ELF-1 (cell line): ENCODE measurements at places on chromosomes 2 and 18.

DNA sequence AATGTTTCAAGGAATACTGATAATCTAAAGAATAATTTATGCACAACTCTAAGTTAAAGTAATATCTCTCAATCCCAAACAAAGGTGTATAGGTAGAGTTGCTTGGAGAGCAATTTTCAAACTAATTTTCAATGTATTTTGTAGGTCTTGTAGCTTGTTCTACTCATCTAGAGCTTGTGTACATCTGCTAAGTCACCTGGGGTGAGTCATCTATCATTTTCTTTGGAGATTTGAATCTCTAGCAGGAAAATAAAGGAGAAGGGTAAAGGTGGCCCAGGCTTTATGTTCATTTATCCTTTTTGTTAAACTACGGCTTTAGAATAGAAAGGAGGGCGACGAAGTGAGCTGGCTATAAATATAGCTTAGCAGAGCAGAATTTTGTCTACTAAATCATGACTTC is 76.8 kb upstream of the THUMPD2 start:
- DNase-seq, result no peak

GRCh38 chr2:142038826-142039225 is 92.0 kb downstream of the LRP1B start:
- no peak for DNase-seq

DNA sequence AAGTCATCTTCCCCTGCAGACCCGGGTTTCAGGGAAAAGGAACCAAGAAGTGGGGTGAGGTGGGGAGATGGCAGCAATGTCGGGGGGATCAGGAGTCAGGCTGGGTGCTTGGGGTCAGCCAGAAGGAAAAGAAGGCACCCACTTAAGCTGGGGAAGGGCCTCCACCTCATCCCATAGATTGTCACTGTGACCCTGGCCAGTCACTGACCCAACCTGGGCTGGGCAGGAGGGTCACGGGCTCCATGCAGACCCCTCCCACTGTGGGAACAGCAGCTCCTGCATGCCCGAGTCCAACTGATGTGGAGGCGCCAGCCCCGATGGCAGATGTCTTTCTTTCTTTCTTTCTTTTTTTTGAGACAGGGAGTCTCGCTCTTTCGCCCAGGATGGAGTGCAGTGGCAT is 53.6 kb upstream of the HAAO start:
- no peak for DNase-seq

GRCh38 chr2:63840081-63840784 is 1.5 kb upstream of the UGP2 start:
- DNase-seq, result no peak

DNA sequence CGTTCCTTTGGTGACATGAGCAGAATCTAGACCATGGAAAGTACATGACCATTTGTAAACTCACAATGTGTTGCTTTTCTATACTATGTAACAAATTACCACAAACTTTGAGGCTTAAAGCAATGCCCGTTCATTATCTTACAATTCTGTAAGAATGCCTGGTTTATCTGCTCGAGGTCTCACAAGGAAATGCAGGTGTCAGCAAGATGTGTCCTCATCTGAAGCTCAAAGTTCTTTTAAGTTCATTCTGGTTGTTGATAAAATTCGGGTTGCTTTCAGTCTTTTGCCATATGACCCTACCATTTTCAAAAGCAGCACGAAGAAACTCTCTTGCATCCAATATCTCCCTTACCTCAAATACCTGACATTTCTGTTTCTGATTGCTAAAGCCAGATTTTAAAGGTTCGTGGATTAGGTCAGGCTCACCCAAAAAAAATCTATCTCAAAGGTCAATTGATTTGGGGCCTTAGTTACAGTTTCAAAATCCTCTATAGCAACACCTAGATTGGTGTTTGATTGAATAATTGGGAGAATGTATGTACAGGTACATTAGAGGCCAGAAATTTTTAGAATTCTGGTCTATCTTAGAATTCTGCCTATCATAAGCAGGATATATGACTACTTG is 125.9 kb downstream of the TMEM131 start:
- DNase-seq, result no peak

DNA sequence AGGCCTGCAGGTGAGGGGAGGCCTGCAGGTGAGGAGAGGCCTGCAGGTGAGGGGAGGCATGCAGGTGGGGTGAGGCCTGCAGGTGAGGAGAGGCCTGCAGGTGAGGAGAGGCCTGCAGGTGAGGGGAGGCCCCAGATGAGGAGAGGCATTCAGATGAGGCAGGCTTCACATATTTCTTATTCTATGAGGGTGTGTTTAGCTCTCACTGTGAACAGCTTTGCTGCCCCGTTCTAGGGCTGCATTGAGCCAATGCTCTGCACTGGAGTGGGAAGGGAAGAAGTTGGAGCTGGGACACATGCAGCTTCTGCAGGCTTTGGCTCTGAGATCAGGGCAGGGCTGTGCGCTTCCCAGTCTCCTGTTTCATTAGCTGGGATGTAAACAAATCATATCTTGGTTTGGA is 19.5 kb downstream of the TPO start:
- no peak for DNase-seq

DNA sequence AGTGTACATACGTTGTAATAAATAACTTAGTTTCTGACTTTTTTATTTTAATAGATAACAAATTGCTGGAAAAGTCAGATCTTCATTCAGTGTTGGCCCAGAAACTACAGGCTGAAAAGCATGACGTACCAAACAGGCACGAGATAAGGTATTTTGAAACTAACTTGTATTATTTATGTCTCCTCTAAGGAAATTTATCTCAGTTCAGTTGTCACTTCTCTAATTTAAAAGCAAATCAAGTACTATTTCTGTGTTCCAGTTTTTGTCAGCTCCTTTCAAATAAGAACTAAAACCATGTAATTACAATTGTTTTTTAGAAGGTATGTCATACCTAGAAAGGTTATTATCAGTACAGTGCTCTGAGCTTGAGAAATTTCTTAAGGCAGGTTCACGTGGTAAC is 4.6 kb downstream of the ATG16L1 start:
- no peak for DNase-seq

DNA sequence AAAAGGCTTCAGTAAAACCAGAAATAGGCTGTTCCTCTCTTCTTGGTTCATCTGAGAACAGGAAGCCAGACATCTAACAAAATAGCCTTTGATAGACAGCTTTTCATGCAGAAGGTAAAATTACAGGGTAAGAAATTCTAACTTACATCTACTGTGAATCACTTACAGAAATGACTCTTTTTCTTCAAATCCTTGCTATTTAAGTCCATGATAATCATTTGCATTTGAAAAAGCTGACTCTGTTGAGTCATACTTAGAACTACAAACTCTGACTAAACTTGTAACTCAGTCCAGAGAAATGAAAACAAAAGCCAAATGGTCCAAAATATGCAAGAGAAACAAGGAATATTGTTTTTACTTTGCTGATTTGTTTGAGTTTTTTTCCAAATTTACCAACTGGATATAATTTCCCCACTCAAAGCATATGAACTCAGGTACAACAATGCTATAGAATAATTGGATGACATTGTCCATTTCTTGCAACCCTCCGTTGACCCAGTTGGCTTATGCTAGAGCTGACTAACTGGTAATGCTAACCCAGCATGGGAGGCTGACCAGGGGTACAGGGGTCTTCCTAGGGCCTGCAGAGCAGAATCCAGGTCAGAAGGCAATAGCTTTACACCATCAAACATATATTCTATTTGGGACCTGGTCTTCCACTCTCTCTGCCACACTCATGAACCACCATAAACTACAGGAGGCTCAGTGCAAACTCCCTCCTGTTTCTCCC is 18.8 kb upstream of the MREG start:
- DNase-seq, result no peak

- peak; percentile 28 for DNase-seq
Measured at GRCh38 chr18:22711192-22711685, 221.9 kb upstream of the RBBP8 start.

DNA sequence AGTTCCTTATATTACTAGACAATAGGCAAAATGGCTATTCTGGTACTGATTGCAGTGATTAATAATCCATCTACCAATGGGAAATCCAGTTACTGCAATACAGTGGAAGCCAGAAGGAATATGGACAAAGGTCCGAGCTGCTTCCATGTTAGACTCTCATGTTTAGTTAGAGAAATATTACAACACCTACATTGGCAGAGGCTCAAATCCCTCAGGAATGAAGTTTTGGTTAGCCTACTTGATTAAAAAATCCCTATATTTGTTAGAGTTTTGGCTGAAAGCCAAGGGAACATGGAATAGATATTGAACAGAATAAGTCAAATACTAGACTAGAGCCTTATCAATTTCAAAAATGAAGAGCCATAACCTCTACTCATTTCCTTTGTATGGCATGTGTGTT is 48.5 kb downstream of the ARL6IP6 start:
- no peak for DNase-seq
